ENCODE measurements at places on chromosomes 7 and 10.

DNA sequence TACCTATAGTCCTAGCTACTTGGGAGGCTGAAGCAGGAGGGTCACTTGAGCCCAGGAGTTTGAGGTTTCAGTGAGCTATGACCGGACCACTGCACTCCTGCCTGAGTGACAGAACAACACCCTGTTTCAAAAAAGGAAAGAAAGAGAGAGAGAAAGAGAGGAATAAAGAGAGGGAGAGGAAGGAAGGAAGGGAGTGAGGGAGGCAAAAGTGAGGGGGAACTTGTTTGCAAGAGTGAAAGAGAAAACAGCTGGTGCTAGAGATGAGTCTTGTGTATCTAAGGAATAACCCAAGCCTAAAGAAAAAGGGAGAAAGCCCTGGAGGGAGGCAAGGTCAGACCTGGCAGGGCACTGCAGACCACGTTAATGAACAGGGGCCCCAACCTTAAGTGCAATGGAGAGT lies 4.8 kb upstream of the NT5C2 start:
- no peak for DNase-seq

GRCh38 chr10:84551437-84552120 lies 223.2 kb downstream of the CCSER2 start:
- DNase-seq = no peak

DNA sequence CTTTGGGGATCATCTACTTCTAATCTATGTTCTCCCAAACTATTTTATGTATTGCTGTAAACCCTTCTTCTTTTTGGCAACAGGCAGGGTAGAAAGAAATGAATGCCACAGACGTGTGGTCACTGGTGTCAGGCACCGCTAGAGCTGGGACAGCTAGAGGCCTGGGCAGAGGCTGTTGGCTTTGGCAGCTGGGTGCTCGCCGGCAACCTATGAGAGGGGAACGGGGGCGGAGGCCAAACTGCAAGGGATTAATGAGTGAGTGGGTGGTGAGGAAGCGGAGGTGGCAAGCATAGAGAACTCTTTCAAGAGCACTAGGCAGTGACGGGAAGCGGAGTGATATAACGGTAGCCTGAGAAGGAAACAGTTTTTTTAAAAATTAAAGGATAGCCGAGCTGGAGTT lies 78.5 kb downstream of the CREB5 start:
- no peak for DNase-seq

DNA sequence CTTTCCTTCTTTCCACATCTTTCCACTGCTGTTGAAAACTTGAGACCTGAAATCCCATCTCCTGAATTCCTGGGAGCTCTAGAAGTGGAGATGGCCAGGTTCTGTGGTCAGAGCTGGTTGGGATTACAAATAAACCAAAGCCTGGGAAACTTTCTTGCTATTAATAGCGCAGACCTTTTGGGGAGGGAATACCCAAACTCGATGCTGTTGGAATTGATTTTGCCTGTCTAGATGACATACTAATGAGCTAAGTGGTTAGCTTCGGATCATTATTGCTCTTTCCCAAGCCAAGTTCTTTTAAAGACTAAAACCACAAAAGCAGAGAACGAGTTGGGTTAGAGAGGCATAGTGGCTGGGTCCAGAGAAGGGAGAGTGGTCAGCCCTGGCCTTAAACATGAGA lies 76.6 kb downstream of the TCF7L2 start:
- DNase-seq = no peak

GRCh38 chr7:134351424-134351823 lies 34.7 kb upstream of the SLC35B4 start:
- no peak for DNase-seq

DNA sequence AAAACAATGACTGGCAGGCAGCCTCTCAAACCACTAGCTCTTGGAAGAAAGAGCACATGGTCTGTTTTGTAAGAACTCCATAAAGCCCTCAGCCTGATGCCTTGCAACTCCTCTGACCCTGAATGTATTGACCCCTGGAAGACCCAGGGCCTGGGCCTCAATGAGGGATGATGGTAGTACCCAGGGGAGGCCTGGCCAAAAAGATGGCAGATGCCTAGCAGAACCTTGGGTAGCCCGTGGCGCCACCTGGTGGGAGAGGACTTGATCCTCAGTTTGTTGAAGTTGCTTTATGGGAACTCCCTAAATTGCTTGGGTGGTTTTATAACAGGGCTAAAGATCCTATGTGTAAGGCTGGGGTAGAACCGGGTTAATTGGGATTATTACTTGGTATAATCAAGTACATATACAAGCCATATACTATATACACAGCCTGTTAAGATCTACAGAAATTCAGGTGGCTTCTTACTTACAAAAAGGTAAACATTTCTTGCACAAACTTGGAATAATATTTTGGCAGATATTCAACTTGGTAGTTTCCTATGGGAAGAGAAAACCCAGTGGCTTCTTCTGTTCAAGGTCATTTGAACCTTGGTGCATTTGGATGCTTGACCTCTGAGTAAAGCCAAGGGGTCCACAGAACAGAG lies 95.8 kb upstream of the CACUL1 start:
- DNase-seq = peak; percentile 80

DNA sequence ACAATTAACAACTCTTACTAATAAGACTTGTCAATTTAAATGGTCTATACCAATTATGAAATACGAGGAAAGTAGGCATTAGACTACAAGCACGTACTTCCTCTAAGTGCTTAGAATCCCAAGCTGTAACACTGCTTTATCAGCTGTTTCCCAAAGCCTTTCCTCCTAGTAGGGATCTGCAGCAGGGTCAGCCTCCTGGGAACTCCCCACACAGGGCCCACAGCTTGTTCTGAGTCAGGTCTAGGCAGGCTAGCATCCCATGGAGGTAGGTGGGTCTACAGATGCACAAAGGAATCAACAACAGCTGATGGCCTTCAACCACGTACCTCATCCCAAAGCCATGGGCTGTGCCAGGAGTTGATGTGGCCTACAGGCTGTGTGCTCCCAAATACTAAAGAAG lies 14.7 kb downstream of the MMS19 start:
- DNase-seq = no peak
